Ammon's horn (tissue), 1 donor: ENCODE measurements at places on chromosomes 12 and 14.
A peak's percentile ranks its signal among the peaks of the same experiment; 100 is the strongest.

DNA sequence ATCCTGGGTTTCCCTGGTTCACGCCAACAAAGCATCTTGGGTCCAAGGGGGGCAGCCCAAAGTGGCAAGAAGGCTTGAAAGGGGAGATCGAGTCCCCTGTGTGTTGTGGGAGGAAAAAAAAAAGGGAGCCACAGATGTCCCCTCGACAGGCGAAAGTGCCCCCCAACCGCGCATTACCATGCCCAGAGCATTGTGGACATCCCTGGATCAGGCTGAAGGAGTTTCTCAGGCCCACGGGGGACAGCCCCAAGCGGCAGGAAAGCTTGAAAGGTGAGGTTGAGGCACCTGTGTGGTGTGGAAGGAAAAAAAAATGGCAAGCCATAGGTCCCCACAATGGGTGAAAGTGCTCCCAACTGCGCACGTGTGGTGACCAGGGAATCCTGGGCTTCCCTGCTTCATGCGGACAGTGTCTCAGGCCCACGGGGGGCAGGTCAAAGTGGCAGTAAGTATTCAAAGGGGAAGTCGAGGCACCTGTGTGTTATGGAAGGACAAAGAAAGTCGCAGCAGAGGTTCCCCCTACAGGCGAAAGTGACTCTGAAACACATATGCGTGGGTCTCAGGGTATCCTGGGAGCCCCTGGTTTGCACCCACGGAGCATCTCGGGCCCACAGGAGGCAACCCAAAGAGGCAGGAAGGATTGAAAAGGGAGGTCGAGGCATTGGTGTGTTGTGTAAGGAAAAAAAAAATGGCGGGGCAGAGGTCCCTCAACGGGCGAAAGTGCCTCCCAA, 580.1 kb downstream of the ALG10 start:
- DNase-seq, result no peak

GRCh38 chr12:116009805-116010204, 267.7 kb downstream of the MED13L start:
- DNase-seq, result no peak

DNA sequence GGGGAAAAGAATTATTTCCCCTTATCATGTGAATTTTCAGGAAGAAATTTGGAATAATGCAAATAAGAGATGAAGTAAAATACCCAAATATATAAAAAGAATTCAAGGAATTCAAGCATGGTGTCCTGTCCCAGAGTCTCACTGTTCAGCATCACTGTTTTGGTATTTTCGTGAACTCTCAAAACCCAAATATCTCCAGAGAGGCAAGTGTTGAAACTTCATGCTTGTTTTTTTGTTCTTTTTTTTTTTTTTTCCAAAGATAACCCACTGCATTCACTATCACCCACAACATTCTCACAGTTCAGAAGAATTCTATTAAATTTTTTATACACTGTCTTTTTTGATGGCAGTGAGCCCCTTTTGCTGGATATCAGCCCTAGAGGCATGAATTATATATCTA, 354.9 kb downstream of the DIO2 start:
- DNase-seq, result no peak

DNA sequence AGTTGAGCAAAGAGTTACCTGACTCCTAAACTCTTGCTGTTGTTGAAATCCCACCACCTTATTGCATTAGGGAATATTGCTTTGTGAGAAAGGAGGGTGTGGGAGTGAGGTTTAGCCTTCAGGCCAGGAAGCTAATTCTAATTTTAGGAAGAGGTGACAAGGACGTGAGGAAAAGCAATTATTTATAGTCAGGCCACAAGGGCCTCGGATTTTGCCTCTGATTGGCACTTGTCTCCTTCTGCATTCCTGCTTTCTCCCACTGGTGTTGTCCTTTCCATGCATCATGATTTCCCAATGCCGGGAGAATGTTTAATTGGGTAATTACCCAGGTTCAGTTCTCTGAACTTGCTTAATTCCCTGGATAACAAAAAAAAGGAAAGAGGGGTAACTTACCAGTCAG, 37.9 kb upstream of the SLC38A2 start:
- no peak for DNase-seq

GRCh38 chr12:28543021-28543890, 353.0 kb downstream of the CCDC91 start:
- DNase-seq, result no peak

GRCh38 chr12:102169922-102170621, 27.6 kb downstream of the PMCH start:
- DNase-seq, result peak; percentile 8

GRCh38 chr12:29582677-29583272, 85.3 kb upstream of the OVCH1 start:
- no peak for DNase-seq

DNA sequence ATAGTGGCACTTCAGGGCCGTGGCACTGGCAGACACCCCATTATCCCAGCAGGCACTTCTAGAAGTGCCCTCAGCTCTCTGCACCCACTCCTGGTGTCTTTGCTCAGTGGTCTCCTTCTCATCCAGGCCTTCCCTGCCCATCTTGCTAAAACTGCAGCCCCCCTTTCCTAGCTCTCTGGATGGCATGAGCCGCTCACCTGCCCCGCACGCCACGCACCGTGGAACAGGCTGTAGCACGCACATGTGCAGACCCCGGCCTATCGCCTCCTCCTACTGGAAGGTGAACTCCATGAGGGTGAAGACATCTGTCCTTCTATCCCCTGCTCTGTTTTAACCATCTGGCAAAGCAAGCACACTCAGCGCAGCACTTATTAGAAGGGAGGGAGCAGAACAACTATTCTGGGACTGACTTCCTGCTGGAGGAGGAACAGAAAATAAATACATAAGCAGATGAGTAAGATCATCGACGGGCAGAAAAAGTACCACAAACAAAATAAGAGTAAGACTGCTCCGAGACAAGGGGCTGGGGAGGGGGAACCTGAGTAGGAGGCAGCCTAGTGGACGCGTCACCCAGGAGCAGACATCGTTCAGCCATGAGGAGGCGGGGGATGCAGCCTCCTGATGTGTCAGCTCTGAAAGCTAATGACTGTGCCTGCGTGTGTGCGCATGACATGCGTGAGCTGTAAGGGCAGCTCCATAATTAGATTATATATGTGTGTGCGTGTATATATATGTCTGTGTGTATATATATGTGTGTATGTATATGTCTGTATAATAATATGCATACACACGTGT, 7.8 kb upstream of the FZD10 start:
- no peak for DNase-seq

- peak; percentile 3 for DNase-seq
Measured at GRCh38 chr12:44457465-44457864, 418.6 kb downstream of the NELL2 start.

DNA sequence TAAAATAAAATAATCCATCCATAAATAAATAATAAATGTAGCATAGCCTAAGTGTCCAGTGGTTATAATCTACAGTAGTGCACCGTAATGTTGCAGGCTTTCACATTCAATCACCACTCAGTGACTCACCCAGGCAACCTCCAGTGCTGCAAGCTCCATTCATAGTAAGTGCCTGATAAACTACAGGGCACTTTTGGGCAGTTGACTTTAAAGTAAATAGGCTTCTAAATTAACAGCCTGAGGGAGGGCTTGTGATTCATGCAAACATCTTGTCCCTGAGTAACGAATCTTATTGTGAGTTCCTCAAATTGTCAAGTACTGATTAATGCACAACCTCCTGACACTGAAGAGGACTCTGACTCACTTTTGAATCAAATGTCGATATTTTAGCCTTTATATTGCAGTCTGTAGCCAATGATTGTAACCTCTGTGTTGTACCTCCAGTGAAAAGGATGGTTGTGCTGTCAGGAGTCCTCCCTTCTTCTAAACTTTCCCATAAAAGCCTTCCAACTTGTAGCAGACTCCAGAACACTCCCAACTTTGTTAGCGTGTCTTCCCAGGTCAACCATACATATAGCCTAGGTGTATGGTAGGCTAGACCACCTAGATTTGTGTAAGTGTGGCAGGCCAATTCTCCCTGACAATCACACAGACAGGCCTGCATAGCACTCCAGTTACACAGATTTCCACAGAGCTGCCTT, 55.0 kb upstream of the BICD1 start:
- no peak for DNase-seq

- DNase-seq, result no peak
Measured at GRCh38 chr12:132191715-132192553, 47.7 kb downstream of the NOC4L start.

DNA sequence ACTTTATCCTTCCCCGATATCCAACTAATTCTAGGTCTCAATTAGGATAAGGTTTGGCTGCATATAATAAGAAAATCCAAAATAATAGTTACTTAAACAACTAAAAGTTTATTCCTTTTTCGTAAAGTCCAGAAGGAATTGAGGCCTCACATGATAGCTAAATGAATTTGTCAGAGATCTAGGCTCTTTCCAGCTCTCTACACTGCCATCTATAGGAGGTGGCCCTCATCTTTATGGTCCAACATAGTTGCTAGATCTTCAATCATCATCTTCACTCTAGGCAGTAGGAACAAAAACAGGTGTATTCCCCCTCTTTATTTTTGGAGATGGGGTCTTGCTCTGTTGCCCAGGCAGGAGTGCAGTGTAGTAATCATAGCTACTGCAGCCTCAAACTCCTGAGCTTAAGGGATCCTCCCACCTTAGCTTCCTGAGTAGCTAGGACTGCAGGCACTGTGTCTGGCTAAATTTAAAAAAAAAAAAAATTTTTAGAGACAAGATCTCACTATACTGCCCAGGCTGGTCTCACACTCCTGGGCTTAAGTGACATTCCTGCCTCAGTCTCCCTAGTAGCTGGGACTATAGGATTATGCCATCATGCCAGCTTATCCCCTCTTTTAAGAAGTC, 46.5 kb upstream of the SAV1 start:
- DNase-seq, result peak; percentile 52

- peak; percentile 45 for DNase-seq
Measured at GRCh38 chr12:59620326-59620725, 24.5 kb downstream of the SLC16A7 start.

DNA sequence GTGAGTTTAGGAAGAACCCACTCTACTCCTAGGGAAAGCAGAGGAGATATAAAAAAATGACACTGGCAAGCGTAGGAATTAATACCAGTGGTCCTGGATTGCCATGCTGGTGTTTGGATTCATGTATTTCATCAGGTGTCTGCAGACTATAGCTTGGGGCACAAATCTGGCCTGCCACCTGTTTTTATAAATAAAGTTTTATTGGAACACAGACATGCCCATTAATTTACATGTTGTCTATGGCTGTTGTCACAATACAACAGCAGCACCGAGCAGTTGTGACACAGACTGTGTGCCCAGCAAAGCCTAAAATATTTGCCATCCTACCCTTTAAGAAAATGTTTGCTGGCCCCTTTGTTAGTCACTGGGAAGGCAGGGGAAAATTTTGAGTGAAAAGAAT, 553.2 kb downstream of the VRK1 start:
- no peak for DNase-seq

GRCh38 chr14:55731881-55732498, 152.0 kb downstream of the KTN1 start:
- no peak for DNase-seq

DNA sequence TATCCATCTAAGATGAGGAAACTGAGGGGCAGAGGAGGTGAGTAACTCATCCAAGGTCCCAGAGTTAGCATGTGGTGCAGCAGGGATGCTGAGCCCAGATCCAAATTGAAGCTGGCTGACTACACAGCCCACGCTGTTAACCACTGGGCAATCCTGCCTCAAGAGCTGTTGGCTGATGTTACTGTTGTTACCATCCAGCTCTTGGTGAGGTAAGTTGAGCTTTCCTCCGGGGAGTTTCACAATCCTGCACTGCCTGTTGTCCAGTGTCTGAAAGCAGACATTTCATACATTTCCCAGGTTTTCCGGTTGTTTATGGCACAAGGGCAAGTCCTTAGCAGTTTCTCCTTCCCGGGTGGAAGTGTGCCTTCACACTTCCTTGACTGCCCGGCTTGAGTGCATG, 14.5 kb downstream of the CYP46A1 start:
- no peak for DNase-seq

DNA sequence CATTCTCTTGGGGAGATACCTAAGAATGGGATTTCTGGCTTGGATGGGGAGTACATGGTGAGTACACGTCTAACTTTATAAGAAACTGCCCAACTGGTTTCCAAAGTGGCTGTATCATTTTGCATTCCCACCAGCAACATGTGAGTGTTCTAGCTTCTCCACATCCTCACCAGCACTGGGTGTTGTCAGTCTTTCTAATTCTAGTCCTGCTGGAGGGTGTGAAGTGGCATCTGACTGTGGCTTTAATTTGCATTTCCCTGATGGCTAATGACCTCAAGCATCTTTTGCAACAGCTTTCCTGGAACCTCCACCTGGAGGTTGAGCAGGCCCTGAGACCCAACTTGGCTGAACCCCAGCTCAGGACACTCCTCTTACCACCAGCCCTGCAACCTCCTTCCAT, 17.8 kb downstream of the SELPLG start:
- DNase-seq, result no peak

DNA sequence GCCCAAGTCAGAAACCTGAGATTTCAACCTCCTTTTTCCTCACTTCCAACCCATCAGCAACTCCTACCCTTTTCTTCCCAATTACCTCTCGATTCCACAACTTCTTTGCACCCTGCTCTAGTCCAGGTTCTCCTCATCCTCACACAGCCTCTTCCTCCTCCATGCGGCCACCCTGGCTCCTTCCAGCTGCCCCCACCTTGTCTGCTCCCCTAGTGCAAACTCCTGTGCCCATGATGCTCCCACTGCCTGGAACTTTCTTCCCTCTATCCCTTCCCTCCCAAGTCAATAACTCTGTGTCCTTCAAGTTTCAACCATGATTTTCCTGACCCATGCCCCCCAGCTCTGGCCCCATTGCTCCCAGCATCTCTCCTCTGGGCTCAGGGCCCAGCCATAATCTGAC, 17.3 kb downstream of the SELPLG start:
- no peak for DNase-seq

DNA sequence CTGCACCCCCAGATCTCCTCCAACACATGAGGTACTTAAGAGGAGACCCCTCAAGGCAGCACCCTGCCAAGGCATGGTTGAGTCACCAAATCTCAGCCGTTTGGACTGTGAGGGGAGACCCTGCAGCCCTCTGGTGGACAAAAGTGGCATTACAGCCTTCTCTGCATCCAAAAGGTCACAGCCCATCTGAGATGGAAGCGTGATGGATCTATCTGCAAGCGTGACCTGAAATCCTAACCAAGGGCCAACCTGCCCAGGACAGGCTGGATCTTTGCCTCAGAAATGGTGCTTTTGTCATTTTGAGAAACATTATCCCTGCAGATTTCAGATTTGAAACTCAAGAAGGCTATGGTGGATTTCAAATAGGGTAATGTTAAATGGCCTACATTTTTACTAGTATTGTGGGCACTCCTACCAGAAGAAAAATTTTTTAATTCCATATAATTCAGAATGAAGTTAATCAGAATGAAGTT, 23.7 kb upstream of the DHRS4 start:
- peak; percentile 84 for DNase-seq

DNA sequence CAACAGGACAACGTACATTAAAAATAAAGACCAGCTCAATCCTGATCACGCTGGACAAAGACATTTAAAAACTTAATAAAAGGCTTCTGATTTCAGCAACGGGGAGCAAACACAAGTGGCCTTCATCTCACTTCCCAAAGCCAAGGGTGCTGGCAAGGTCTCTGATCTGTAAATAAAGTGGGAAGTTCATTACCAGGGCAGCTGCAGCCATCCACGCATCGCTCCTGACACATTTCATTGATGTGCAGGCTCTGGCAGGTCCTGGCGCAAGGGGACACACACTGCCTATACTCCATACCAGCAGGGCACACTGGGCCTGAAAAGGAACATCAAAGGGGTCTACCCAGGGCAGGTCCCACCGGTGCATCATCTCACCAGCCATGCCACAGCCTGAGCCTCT, 51.0 kb downstream of the VWF start:
- no peak for DNase-seq
